ENCODE measurements at places on chromosomes 6 and 20.

GRCh38 chr6:3073382-3073781 is 5.1 kb downstream of the RIPK1 start:
- DNase-seq, result no peak

GRCh38 chr20:5720696-5721095 is 29.5 kb upstream of the SHLD1 start:
- DNase-seq, result no peak

DNA sequence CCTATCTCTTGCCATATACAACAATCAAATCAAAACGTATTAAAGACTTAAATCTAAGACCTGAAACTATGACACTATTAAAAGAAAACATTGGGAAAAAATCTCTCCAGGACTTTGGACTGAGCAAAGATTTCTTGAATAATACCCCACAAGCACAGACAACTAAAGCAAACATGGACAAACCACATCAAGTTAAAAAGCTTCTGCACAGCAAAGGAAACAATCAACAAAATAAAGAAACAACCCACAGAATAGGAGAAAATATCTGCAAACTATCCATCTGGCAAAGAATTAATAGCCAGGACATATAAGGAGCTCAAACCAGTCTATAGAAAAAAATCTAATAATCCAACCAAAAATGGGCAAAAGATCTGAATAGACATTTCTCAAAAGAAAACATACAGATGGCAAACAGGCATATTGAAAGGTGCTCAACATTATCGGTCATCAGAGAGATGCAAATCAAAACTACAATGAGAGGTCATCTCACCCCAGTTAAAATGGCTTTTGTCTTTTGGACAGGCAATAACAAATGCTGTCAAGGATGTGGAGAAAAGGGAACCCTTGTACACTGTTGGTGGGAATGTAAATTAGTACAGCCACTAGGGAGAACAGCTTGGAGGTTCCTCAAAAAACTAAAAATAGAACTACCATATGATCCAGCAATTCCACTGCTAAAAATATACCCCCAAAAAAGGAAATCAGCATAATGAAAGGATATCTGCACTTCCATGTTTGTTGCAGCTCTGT is 76.2 kb downstream of the SNX5 start:
- DNase-seq, result no peak

GRCh38 chr20:40654876-40655275 is 34.2 kb downstream of the MAFB start:
- no peak for DNase-seq

DNA sequence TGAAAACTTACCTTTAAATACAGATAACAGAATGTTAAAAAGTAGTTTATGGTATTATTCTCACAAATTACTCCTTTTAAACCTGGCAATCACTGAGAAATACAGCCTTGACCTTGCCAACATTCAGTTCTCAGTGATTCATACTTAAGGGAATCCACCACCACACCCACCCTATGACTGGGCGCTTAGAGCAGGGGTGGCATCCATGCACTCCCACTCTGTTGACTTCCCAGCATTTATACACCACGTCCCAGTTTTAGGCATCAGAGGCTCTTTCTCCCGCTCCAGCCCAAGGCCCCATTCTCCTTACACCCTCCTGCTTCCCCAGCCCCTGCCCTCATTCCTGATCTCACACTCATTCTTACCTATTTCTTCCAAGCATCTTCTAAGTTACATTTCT is 16.3 kb downstream of the TRAF3IP2 start:
- peak; percentile 96 for DNase-seq

Measured in fibroblast of lung (primary cell).